Ascending aorta (tissue), 2 donors: ENCODE measurements at places on chromosomes 11 and 22.

- DNase-seq, result no peak
Measured at GRCh38 chr22:39622881-39623367, 52.4 kb downstream of the CACNA1I start.

GRCh38 chr11:95483339-95483738, 252.3 kb upstream of the SESN3 start:
- no peak for DNase-seq

DNA sequence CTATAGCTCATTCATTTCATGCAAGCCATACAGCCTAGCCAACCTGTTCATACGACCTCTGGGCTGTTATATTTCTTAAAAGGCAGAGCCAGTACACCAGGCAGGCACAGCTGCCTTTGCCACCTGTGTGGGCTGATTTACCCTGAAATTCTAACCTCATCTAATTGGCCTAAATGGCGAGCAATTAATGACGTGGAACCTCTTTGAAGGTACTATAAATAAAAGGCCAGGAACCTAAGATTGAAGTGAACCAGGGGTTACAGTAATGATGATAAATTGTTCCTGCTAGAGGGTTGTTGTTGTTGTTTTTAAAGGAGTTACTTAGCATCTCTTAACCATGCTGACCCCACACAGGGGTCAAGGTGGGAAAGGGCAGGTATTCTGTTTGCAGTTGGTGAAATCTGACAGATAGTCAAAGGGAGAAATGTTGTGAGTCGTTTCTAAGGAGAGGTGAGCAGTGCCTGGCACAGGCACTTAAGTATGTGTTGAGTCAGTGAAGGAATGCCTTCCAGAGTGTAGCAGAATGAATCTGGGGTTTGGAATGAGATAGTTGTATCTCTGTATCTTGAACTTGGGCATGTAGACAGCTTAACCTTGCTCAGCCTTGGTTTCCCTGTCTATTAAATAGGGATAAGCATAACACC, 213.5 kb upstream of the NAV2 start:
- DNase-seq, result no peak

DNA sequence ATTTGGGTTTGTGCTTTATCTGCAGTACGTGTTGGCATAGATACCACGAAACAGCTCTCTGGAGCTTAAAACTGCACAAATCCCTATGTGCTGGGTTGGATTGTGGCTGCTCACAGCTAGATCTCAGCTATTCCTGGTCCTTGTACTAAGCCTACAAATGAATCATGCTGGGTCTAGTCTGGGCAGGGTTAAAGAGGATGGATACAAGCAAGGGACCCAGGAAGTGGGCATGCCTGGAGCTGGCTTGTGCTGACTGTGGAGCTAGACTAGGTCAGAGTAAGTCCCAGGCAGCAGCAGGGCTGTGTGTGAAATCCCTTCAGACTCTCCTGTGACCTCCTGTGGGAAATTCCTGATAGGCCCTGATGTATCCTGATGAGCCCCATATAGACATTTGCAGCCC, 3.9 kb upstream of the E2F8 start:
- DNase-seq, result no peak

- DNase-seq, result no peak
Measured at GRCh38 chr11:61315260-61315659, 17.6 kb downstream of the DDB1 start.

GRCh38 chr11:33920838-33921613, 29.1 kb upstream of the LMO2 start:
- no peak for DNase-seq

GRCh38 chr11:122692444-122692843, 36.9 kb downstream of the UBASH3B start:
- no peak for DNase-seq

- no peak for DNase-seq
Measured at GRCh38 chr11:28393348-28393747, 285.2 kb downstream of the METTL15 start.

DNA sequence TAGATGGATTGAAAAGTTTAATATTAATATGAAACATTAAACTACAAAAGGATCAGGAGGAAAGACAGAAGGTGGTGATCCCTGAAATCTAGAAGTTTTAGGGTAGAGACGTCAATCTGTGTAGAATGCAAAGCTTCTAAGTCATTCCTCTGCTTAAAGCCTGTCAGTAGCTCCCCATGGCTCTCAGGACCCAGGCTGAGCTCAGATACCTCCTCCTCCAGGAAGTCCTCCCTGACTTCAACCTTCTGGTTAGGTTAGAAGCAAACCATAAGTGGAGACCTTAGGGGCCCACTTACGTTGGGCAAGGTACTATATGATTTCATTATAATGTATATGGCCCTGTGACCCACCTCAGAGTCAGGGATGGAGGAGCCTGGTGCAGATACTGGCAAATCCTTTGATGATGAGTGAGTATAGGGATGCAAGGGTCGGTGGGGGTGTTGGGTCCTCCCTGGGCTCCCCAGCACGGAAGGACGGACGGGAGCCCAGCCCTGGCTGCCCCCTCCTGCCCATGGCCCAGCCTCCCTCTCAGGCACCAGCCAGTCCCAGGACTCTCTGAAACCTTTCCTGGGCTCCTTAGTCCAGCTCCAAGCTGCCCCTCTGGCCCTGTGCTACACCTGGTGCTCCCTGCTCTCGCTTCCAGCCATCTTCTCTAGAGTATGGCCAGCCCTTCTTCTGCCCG, 3.2 kb upstream of the PPP6R3 start:
- no peak for DNase-seq

DNA sequence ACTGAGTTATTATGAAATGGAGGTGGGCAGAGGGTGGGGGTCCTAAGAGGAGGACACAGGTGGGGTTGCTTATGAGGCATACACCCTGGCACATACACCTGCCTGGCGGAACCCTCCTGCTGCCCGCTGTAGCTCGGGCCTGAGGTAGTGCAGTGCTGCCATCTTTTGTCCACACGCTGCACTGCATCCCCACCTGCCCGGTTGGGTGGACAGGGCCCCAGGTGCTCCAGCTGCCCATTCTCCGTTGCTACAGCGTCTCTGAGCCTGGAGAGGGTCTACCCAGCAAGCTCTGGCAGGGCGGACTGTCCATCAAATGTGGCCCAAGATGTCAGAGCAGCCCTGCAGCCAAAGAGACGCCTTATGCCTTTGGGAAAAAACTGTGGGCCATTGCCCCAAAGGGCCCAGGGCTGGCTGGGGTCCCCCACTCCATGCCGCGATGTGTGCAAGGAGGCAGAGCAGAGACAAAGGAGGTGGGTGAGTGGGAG, 131.2 kb downstream of the BUD13 start:
- no peak for DNase-seq

DNA sequence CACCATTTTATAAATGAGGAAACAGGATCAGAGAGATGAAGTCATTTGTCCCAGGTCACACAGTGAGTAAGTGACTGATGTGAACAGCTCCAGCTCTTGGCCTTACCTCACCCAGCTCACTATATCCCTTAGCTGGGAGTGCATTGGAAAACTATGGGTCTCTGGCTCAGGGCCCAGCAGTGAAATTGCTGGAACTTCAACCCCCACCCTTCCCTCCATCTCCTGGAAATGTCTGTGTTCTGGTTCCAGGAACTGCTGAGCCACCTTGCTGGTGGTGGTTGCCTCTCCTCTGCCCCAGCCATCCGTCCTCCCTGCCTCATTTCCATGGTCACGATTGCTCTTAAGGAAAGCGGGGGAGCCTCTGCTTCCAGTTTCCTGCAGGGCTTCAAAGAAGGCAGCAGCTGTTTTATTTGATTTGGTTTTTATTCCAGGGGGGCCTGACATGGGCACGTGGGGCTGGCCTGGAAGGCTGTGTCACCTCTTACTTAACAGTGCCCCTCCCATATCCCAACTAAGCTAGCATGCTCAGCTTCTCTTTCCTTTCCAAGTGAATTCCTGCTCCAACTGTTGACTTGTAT, 46.2 kb upstream of the CSTF3 start:
- no peak for DNase-seq

DNA sequence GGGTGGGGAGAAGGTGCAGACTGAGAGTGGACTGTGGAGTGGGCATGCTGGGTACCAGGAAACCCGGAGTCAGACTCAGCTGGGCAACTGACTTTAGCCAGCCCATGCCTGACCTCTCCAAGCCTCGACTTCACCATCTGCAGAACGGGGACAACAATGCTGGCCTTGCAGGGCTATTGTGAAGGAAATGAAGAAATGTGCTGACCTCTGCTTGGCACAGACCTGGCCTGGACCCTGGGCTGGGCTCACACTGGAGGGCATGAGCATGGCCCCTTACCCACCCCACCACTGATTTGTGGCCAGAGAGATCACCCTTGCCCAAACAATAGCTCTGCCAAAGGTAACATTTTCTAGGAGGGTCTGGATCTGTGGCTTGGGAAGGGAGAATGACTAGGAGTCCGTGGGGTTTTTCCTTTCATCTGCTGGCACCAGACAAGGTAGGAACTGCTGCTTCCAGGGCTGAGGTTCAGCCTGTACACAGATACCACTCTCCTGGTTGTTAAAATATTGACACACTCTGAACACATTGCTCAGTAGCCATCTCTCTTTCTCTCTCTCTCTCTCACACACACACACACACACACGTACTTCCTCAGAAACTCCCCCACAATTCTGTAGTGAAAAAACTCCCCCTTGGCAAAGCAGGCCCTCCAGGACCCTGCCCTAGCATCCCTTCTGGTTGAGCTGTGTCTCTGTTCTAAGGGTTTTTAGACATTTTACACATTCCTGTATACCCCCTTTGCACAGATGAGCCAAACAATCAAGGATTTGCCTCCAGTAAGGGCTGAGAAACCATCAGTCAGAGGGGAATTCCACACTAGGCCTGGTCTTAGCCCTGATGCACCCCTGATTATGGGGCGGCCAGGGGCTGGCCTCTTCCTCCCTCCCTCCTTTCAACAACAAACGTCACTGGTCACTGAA, 1.0 kb downstream of the MOGAT2 start:
- DNase-seq, result no peak

- DNase-seq, result no peak
Measured at GRCh38 chr11:134037046-134037908, 31.6 kb upstream of the JAM3 start.

DNA sequence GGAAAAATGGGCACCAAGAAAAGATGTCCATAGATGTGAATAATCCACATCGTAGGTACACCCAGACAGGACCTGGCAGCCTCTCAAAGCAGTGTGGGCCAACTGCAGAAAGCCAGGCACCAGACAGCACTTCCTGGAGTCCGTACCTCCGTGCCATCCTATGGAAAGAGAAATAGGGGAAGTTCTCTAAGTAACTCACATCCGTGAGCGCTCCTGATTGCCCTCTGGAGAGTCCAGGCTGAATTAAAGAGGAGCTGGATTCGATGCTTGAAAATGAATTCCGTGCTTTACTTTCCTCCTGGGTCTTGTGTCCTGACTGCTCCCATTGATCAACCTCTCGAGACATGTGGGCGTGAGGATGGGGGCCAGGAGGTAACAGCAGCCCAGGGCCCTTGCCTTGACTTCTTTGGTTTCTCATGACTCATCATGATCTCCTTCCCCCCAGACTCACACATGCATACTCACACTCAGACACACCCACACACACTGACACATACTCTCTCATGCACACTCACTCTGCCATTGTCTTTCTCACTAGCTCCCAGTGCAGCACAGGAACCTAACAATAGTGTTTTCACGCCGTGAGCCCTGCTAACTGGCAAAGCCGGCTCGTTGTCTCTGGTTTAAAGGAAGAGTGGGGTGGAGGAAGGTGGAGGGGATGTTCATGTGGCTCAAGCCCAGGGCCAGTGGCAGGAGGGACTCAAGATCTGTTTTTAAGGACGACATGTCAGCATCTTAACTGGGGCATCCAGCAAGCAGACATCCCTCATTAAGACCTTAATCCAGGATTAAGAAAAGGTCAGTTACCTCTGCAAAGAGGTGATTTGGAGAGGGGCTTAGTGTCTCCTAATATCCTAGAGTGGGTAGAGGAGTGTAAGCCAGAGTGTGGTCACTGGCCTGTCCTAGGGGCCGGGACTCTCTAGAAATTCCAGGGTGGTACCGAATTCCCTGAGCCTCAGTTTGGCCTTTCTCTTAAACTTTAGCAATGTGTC, 104.2 kb downstream of the SCN3B start:
- no peak for DNase-seq

DNA sequence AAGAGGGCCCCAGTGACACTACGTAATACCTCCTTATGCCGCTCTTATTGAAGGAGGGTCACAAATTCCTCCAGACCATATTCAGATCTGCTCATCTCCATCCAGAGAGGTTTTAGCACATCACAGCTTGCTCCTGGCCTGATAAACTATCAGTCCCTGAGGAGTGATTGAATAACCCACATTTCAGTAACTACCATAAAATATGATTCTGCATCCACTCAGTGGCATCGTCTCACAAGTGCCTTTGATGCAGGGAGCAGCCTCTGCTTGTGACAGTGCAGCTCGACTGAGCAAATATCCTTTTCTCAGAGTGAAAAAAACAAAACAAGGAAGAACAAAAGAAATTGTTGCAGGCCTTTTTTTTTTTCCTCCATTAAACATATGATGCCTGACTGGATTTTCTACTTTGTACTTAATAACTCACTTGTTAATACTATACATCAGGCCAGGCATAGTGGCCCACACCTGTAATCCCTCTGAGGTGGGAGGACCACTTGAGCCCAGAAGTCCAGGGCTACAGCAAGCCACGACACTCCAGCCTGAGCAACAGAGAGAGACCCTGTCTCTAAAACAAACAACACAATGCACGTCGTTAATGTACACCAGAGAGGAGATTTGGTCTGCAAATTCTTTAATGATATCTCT, 64.5 kb downstream of the DDX10 start:
- no peak for DNase-seq
